A549 treated with AZD2906 at 1 μM for 4 hours (cell line): ENCODE measurements at places on chromosomes 11 and 22. TPM values are rescaled to one million over a fixed set of nuclear protein-coding genes. Genes with fewer than 3 reads are reported as not detected.

APOBEC3F gene
- 1.6 to 2.4 TPM (median 2.2 TPM) in 5 replicates for total RNA-seq

PATE4 gene
- not detected in 5 replicates for total RNA-seq

GPR83 gene
- total RNA-seq = 0.08 to 0.11 TPM (median 0.09 TPM) in 5 replicates

PDE3B gene
- total RNA-seq = 1.7 to 2.7 TPM (median 1.7 TPM) in 5 replicates

YAP1 gene
- total RNA-seq = 58.6 to 69.9 TPM (median 69.0 TPM) in 5 replicates

SLC22A12 gene
- total RNA-seq = not detected in 5 replicates

VWA5A gene
- 0.16 to 0.27 TPM (median 0.21 TPM) in 5 replicates for total RNA-seq

TPBGL gene
- 0.11 to 0.24 TPM (median 0.17 TPM) in 5 replicates for total RNA-seq

ZC3H12C gene
- 6.6 to 10.1 TPM (median 9.0 TPM) in 5 replicates for total RNA-seq

OR5B21 gene
- total RNA-seq = not detected in 5 replicates

ZNF280B gene
- 1.1 to 1.8 TPM (median 1.3 TPM) in 5 replicates for total RNA-seq

PPARA gene
- 0.96 to 2.0 TPM (median 1.6 TPM) in 5 replicates for total RNA-seq

RAC2 gene
- 0.09 to 0.14 TPM (median 0.11 TPM) in 4 of 5 replicates, not detected in the other for total RNA-seq

NELL1 gene
- total RNA-seq = not detected in 5 replicates

SCT gene
- not detected in 5 replicates for total RNA-seq

MISFA gene
- 1.4 to 2.6 TPM (median 1.6 TPM) in 5 replicates for total RNA-seq

CCND1 gene
- total RNA-seq = 172 to 217 TPM (median 204 TPM) in 5 replicates

MYRF gene
- 15.2 to 19.2 TPM (median 18.1 TPM) in 5 replicates for total RNA-seq

DESI1 gene
- 12.9 to 15.0 TPM (median 14.6 TPM) in 5 replicates for total RNA-seq

KRTAP5-10 gene
- not detected in 5 replicates for total RNA-seq

CCDC73 gene
- 0.03 TPM in 2 of 5 replicates, not detected in the others for total RNA-seq

IMMP1L gene
- 31.9 to 75.7 TPM (median 46.7 TPM) in 5 replicates for total RNA-seq

MCHR1 gene
- not detected in 5 replicates for total RNA-seq
